ENCODE measurements at places on chromosomes 11 and 22.
A peak's percentile ranks its signal among the peaks of the same experiment; 100 is the strongest.

- DNase-seq: no peak
Measured at GRCh38 chr22:25067851-25068421, 115.4 kb downstream of the KIAA1671 start.

DNA sequence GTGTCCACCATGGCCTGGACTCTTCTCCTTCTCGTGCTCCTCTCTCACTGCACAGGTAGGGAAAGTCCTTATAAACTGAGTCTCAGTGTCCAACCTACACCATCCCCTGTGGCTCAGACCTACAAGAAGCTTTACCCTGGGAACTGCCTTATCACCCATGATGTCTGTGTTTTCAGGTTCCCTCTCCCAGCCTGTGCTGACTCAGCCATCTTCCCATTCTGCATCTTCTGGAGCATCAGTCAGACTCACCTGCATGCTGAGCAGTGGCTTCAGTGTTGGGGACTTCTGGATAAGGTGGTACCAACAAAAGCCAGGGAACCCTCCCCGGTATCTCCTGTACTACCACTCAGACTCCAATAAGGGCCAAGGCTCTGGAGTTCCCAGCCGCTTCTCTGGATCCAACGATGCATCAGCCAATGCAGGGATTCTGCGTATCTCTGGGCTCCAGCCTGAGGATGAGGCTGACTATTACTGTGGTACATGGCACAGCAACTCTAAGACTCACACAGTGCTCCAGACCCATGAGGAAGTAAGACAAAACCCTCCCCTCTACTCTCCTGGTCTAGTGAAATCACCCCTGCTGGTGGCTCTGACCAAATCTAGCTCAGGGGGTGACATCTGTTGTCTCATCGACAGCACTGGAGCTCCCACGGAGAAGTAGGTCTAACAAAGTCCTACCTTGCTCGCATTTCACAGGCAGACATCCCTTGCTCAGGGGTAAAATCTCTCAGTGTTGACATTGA is 74.3 kb downstream of the VPREB1 start:
- no peak for DNase-seq

- DNase-seq: no peak
Measured at GRCh38 chr11:102497061-102497460, 33.5 kb downstream of the MMP7 start.

GRCh38 chr11:33860926-33861325 is 30.9 kb downstream of the LMO2 start:
- no peak for DNase-seq

DNA sequence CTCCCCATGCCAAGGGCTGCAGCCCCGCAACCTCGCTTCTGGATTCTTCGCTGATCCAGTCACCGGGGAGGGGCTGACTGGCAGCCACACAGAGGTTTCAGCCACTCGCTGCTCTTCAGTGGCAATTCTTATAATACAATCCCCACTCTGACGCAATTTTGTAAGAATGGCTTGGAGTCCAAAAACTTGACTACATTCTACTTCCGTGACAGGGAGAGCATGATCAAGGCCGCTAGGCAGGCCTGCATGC is 14.9 kb downstream of the PPM1F start:
- peak; percentile 83 for DNase-seq

- peak; percentile 23 for DNase-seq
Measured at GRCh38 chr11:42473106-42473505, 838.7 kb upstream of the API5 start.

- no peak for DNase-seq
Measured at GRCh38 chr11:27473017-27473406, 422 bp upstream of the LGR4 start.

DNA sequence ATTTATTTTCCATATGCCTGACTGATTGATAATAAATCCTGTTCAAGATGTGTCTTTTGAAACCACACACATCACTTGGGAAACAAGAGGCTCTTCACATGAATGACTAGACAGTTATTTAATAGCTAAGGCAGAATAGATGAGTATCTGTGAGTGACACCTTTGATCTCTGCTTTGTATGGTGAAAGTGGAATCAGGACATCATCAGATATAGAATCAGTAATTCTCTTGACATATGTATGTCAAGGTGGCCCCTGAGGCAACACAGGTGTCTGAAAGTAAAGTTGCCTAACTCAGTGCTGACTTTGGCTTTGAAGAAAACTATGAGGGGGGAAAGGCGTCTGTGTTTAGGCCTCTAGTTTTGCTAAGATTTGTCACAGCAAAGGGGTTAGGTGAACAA is 11.5 kb upstream of the CASP4 start:
- DNase-seq: no peak

DNA sequence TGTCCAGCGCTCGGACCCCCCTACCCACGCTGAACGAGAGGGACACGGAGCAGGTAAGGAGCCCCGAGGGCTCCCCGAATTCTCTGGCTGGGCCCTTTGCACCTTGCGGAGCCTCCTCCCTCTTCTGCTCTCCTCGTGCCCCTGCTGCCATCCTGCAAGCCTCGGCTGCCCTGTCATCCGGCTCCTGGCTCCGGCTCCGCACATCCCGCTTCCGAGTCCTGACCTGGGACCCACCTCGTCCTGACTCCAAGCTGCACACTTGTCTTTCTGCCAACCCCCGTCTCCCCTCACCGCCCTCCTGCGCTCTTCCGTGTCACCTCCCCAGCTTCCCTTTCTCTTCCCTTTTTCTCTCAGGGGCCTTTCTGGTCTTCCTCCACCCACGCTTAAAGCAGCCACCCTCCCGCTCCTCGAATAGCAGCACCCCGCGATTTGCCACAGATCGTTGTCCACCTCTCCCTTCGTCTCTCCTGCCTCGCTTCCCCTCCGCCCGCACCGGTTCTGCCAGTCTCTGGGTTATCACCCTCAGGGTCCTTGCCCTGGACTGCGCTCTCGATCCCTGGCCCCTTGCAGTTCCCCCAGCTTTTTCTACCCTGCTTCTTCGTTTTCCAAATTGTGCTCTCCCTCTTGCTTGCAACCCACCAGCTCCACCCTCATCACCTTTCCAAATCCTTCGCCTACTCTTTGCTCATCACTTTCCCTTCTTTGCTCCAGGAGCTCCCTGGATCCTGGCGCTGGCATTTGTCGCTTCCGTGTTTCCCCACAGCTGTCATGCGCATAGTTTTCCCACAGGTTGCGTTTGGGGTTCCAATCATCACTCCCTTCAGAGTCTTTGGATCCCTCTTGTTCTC is 822 bp downstream of the MARK2 start:
- DNase-seq: peak; percentile 23

DNA sequence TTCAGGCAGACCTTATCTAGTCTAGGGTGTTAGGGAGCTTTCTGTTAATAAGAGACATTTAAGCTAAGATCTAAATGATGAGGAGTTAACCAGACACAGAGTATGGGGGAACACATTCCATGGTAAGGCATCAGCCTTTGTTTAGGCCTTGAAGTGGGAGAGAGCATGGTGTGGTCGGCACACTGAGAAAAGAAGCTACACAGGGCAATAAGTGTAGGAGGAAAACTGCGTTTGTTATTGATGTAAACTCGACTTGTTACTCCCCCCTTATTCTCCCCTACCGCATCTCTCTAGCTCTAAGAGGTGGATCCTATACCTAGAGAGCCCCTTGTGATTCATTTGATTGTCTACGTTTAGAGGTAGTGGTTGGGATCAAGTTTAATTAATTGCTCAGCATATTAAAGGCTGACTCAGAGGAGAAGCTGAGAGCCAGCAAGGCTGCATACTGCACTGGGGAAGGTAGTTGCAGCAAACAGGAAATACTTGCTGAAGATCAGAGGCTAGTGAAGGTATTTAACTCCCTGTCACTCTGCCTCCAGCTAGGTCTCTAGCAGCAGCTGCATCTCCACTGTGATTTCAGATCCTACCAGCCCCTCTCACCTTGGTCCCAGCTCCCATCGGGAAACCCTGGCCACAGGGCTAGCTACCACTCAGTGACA is 86.8 kb upstream of the TEAD1 start:
- peak; percentile 68 for DNase-seq

GRCh38 chr22:48881326-48881980 is 946.2 kb downstream of the BRD1 start:
- DNase-seq: no peak

DNA sequence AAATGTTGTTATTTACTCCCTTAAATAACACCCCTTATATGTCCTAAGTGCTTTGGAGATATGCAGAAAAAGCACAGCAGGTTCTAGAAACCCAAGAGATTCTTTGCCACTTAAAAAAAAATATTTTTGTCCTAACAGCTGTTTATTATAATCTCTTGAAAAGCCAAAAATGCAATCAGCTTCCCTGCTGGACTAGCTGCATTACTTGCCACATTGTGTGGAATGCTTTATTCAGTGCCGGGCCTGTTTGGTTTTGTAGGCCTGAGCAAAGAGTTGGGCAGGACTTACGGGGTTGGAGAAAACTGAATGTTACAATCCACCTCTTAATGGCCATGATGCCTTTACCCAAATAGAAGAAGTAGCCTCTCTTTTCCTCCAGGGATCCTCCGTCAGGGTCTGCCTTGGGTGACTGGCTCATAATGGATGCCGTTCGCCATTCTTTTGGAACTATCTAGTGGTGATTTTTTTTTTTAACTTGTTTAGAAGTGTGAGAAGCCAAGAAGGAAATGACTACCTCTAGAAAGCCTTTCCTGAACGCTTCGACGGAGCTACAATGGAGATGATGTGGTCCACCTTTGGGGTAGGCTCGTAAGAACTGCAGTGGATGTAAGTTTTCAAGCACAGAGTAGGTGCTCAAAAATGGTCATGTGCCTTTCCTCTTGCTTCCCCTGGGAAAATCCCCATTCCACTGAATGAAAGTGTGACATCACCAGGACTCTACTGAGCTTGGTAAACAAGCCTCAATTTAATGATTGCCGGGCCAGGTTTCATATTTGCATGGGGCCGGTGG is 241.3 kb upstream of the NCAM1 start:
- DNase-seq: no peak

- DNase-seq: no peak
Measured at GRCh38 chr11:15750535-15751308, 605.6 kb downstream of the SOX6 start.

DNA sequence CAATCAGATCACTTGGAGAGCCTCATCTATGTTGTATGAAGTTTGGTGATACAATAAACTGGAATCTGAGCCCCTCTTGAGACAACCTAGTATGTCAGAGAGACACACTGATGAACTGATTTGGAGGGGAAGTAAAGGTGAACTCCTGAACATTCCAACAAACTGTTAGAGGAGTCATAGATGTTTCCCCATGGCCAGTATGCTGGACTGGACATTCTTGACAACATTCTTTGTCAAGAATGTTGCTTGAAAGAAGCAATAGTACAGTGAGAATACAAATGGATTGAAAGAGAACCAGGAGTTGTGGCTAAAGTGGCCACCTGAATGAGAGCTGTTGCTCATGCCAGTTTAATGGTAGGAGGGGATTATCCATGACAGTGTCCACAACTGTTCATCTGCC is 588.1 kb downstream of the NELL1 start:
- DNase-seq: no peak

- peak; percentile 85 for DNase-seq
Measured at GRCh38 chr11:85947431-85948272, 92.5 kb downstream of the CCDC83 start.

DNA sequence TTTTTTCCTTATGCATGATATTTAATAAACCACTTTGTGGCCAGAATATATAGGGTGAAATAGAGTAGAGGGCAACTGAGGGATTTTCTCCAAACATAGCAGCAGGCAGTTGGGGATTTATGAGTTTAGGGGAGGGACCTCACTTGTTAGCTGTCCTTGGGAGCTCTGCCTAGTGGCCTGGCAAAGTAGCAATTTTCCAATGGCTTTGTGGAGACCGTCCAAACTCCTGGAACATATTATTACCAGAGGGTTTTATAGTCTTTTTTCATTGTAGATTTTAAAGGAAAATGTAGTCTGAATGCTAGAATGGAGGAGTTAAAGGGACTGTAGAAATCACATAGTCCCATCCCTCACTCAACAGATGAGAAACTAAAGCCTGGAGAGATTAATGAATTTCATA is 32.3 kb downstream of the AMOTL1 start:
- no peak for DNase-seq

GRCh38 chr11:45078236-45079074 is 68.0 kb upstream of the PRDM11 start:
- DNase-seq: no peak

DNA sequence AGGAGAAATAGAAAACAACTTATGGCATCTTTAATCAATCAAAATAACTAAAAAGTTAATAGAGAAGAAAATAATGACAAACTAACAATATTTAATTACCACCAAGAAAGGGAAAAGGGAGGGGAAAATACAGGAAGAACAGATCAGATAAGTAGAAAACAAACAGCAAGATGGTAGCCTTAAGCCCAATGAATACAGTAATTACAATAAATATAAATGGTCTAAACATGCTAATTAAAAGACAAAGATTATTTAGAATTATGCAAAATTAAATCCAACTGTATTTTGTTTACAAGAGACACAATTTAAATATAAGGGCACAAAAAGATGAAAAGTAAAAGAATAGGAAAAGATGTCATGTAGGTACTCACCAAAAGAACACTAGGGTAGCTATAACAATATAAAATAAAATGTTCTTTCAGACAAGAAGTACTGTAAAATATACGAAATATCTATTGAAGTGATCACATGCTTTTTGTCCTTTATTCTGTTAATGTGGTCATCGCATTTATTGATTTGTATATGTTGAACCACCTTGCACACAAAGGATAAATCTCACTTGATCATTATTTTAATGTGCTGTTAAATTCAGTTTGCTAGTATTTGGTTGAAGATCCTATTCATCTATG is 14.0 kb downstream of the C11orf65 start:
- no peak for DNase-seq

GRCh38 chr11:73170140-73170539 is 28.0 kb upstream of the FCHSD2 start:
- no peak for DNase-seq

DNA sequence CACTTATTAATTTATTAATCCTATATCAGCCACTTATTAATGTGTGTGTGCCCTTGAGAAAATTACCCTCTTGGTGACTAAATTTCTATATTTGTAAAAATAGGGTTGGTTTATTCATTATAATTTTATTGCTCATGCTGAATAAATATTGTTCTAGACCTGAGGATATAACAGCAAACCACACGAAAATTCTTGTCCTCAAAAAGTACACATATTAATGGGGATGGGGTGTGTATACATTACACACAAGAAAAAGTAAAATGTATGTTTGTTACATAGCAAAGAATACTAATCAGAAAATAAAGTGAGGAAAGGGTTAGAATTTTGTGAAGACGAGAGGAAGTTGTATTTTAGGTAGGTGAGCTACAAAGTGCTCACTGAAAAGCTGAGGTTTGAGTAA is 1068.9 kb upstream of the RAG2 start:
- no peak for DNase-seq

DNA sequence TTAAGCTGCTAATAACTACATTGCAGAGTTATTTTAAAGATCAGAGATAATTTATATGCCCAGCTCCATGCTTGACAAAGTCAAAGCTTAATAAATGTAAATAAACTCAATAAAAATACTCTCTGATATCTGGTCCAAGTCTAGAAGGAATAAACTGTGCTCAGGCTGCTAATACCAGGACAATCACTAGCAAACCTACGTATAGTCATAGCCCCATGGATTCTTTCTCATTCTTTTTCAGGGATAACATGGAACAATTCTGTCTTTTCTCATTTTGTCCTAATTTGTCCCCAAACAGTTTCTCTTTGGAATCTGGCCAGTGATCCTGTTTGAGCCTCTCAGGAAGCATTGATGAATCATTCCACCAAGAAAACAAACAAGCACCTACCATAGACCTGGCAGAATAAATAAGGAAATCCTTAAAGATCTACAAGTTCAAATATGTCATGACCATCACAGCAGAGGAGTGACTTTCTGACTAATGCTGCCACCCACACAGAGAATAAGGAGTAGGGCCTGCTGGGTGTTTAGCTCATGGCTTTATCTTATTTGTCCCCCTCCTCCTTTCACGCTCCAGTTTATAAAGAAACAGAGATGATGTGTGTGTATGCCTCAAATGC is 14.1 kb upstream of the B3GNT6 start:
- peak; percentile 66 for DNase-seq

GRCh38 chr22:27125539-27125938 is 468.2 kb downstream of the MIAT start:
- DNase-seq: peak; percentile 54
